ENCODE measurements at places on chromosomes 16 and 17. TPM values are rescaled to one million over a fixed set of nuclear protein-coding genes. Genes with fewer than 3 reads are reported as not detected.

CD300H gene
- not detected for total RNA-seq

KRT24 gene
- total RNA-seq: not detected

KRT25 gene
- total RNA-seq: not detected

SERPINF2 gene
- total RNA-seq: 0.36 TPM

LITAFD gene
- not detected for total RNA-seq

RTN4RL1 gene
- total RNA-seq: 0.07 TPM

SPATA32 gene
- total RNA-seq: 0.50 TPM

KRTAP4-9 gene
- not detected for total RNA-seq

ABCA3 gene
- total RNA-seq: 9.1 TPM

RAB37 gene
- 4.0 TPM for total RNA-seq

ARHGAP23 gene
- total RNA-seq: 1.3 TPM

RNF222 gene
- total RNA-seq: 0.21 TPM

KCTD13 gene
- total RNA-seq: 37.1 TPM

NEUROD2 gene
- not detected for total RNA-seq

UNC119 gene
- total RNA-seq: 56.6 TPM

PRAC2 gene
- not detected for total RNA-seq

PERCC1 gene
- not detected for total RNA-seq

CDT1 gene
- 145 TPM for total RNA-seq

DNA sequence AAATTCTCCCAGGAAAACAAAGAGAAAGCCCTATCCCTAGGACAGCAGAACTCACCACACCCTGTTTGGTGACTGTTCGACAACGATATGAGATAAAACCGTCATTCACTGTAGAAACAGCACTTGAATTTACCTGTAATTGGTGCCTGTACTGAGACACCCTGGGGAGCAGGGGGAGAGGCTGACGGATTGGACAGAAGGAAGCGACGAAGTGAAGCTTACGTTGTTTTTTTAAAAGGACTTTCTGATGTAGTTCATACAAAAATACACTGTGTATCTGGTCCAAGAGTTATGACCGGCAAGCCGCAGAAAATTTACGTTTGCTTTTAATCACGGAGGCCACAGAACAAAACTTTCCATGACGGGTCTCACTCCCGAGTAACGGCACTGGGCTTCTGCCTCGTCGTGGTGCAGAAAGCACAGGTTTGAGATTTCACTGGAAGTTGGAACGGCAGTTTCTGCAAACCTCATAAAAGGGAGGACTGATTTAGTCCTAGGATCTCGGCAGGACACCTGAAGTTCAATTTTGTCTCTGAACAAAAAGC, 9.7 kb downstream of the NXN start:
- DNase-seq: no peak

DNA sequence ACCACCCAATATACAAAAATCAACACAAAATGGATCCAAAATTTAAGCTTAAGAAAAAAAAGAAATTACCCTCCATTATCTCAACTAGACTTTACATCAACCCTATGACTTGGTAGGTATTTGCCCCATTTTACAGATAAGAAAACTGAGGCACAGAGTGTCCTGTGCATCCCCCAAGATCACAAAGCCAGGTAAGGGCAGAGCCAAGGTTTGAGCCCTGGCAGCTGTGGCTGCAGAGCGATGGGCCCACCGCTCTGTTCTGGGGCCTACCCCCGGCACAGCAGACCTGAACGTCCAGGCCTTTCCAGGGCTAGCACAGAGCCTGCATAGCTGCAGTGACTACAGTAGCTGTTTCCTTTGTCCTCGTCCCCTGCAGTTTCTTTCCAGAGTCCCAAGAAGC, 417.6 kb downstream of the SOX9 start:
- no peak for DNase-seq

- DNase-seq: peak; percentile 73
These were observed 13.1 kb upstream of the PRR35 start for GRCh38 chr16:546909-547770.

DNA sequence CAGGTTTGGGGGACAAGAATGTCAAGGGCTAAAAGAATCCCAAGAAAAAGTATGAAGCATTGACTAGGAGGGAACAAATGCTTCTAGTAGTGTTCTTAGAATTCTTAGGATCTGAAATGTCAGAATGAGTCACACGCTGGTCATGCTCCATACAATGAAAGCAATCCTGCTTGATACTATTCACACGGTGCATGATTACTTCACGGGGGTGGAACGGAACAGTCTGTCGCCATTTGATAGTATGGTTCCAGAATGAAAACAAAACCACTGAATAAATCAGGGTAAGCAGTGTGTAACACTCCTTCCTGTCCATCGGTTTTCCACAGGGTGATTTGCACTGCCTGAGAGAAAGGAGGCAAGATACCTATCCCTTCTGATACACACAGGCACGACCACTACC, 22.9 kb upstream of the YWHAE start:
- no peak for DNase-seq

- no peak for DNase-seq
These were observed 2.4 kb upstream of the NME1 start for GRCh38 chr17:51150932-51151331.

GRCh38 chr16:85240982-85241924, 129.0 kb upstream of the CIBAR2 start:
- no peak for DNase-seq

DNA sequence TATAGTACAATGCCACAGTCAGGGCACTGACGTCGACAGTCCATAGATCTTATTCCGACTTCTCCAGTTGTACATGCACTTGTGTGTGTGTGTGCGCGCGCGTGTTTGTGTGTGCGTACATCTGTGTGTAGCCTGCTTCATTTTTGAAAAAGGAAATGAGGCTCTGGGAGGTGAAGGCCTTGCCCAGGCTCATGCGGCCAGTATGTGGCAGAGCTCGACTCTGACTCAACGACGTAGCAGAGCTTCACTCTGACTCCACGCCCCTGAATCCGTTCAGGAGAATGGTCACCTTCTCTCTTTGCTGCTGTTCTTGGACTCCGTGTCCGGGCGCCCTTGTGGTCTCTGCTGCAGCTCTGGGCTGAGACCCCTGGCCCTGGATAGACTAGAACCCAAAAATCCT, 81.6 kb upstream of the CIBAR2 start:
- no peak for DNase-seq

- peak; percentile 8 for DNase-seq
These were observed 24.7 kb downstream of the CALB2 start for GRCh38 chr16:71383054-71383773.

GRCh38 chr17:17783825-17784656, 52.7 kb downstream of the SREBF1 start:
- DNase-seq: no peak

DNA sequence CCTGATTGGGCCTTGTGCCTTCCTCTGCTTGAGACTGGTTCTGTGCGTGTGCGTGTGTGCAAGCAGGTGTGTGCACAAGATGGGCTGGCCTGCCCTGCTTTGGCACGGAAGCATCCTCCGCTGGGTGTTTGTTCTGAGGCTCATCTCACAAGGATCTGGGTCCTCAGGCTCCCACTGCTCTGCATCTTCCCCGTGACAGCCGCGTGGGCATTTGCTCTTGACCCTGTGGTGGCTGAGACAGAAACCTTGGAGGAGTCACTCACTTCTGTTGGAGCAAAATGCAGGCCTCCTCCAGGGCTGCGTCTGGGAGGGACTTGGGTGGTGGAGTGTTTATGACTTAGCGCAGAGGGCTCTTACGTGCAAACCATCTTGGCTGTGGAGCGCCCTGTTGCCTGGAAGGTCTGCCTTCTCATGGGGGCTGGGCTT, 119.2 kb downstream of the RPTOR start:
- DNase-seq: peak; percentile 76

- no peak for DNase-seq
These were observed 5.5 kb downstream of the DHODH start for GRCh38 chr16:72013888-72014581.

DNA sequence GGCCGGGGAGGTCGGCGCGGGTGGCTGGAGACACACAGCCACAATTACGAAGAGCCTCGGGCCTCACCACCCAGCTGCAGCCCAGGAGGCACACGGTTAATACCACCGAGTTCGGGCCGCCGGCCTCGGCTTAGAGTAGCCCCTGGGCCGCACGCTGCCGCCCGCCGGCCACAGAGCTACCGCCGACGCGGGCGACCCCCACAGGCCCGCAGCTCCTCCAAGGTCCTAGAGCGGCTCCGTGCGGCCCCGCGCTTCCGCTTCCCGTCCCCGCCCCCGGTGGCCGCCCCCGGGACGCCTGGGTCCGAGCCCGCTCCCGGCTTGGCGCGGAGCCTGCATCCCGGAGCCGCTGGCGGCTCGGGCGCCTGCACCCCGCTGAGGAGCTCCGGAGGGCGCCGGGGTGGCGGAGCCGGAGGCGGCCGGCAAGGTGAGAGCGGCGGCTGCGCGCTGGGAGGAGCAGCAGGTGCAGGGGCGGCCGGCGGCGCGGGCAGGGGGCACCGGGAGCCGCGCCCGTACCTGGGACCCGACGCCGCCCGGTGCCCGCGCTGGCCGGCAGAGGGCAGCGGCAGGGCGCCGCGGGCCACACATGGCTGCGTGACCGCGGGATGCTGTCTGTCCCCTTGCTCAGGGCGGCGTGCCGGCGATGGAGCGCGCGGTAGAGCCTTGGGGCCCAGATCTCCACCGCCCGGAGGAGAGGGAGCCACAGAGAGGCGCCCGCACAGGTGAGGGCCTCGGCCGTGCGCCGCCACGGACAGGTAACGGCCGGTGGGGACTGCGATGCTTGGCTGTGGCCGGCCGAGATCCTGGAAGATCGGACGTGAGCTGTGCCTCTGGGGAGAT, at the start of gene ZNF48:
ZNF48 (plus strand) TSS at position 266 of the 837 bp plus-strand sequence; CDS start at position 641, 375 bp downstream.
- no peak for DNase-seq

- no peak for DNase-seq
These were observed 99.7 kb downstream of the CDH8 start for GRCh38 chr16:61936522-61936921.

GRCh38 chr17:79965806-79966205, 69.9 kb downstream of the TBC1D16 start:
- no peak for DNase-seq

DNA sequence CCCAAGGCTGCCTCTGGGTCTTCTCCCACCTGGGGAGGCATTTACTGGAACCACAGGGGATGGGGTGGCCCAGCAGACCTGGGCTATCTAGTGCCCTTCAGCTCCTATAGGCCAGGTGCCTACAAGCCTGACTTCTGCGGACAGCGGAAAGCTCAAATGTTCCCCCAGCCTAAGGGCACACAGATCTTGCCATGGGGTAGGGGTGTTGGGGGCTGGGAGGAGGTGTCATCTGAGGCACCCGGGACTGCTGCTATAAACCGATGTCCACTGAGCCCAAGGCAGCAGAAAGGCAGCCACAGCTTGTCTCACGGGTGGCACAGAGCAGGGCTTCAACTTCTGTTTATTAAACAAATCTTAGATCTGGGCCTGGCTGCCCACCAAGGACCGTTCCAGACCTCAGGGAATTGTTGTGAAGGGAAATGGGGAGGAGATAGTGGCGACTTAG, 3.6 kb downstream of the MYO1C start:
- no peak for DNase-seq

DNA sequence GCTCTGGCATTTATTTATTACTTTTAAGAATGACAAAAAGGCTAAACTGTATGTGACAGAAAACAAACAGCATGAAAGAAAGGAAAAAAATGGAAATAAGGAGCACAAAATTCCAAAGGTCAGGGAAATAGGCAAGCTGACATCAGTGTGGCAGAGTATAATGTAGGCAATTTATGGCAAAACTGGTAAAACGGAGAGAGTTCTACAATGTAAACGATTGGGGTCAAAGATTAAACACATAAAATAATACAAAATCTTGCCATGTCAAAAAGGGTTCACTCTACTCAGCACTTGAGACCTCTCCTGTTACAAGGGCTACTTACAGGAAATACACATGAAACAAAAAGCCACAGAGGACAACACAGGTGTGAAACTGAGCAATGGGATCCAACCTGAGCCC, 47.0 kb upstream of the CDRT4 start:
- DNase-seq: no peak

DNA sequence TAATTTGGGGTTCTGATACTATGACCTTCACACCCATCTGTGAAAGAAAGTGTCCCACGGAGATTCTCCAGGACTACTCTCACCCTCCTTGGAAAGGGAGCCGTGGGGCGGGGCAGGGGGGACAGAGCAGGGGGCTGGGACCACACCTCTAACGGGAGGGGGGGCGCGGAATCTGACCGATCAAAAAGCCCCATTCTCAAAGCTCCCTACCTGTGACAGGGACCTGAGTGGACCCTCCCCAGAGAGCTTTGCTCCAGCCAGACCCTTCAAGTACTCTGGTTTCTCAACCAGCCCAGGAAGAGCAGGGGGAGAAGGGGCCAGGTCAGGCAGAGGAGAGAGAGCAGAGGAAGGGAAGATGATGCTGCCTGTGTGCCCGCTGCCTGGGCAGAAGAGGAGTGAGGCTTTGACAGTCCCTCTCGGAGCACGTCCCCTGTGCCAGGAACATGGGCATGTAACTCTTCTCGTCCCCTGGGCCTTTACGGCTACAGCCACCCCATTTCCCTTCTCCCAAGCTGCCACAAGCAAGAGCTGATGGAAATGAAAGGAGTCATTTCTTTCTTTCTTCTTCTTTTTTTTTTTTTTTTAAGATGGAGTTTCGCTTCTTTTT, 682 bp downstream of the XAF1 start:
- DNase-seq: no peak

- DNase-seq: no peak
These were observed 150.0 kb downstream of the SDK2 start for GRCh38 chr17:73493956-73494926.

GRCh38 chr16:76176153-76176552, 101.0 kb upstream of the CNTNAP4 start:
- DNase-seq: no peak

DNA sequence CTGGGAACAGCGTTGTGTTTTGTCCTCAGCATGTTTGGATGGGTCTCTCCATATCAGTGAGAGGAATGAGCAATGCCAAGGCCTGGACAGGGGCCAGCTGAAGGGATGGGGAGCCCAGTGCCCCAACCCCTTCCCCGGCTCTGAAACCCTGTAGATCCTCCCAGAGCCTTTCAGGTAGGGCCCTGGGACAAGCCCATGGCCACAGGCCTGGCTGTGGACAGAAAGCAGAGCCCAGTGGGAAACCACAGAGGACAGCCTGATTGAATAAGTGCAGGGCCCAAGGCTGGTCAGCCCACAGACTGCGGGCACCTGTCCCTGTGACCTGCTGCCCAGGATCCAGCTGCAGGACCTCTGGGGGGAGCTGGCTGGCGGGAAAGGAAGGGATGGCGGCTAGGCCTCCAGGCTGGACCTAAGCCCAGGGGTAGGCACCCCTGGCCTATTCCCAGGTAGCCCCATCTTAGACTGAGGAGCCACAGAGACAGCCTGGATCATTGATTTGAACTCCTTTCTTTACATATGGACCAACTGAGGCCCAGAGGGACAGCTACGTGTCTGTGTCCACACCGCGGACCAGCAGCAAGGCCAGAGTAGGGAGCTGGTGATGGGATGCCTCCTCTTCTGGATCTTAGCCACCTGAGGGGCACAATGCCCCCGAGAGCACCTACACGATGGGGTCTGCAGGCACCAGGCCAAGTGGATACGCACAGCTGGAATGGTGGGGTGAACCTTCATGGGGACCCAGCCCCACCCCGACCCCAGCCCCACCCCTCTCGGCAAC, 1.3 kb downstream of the CCDC102A start:
- DNase-seq: no peak
